ENCODE measurements at places on chromosomes 7 and 10.

- DNase-seq = no peak
These were observed 248.2 kb downstream of the TCERG1L start for GRCh38 chr10:131063311-131063710.

GRCh38 chr7:1087952-1088920, at the start of gene GPER1:
Gene GPER1, plus strand, starts transcription at chr7:1088113. Its CDS starts 3,616 bp downstream, at chr7:1091729.
- DNase-seq = no peak

GRCh38 chr10:45152726-45153125, 152.0 kb downstream of the ZNF22 start:
- no peak for DNase-seq

- no peak for DNase-seq
These were observed 366.0 kb upstream of the SHH start for GRCh38 chr7:156178214-156178613.

DNA sequence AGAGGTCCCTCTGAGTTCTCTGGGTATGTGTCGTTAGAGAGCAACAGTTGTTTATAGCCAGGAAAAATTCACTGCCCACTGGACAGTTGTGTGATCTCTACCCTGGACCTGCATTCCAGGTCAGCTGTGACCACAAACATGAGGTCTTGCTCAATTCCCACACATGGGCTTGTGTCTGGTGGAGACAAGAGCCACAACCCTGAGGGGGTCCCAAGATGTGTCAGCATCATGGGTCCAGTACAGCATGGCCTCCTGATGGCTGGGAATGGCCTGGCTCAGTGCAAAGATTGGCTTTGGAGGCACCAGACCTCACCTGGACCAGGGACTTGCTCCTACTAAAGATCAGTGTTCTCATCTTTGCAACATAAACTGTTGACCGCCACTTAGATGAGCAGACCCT, 751.6 kb downstream of the GRID1 start:
- DNase-seq = no peak

DNA sequence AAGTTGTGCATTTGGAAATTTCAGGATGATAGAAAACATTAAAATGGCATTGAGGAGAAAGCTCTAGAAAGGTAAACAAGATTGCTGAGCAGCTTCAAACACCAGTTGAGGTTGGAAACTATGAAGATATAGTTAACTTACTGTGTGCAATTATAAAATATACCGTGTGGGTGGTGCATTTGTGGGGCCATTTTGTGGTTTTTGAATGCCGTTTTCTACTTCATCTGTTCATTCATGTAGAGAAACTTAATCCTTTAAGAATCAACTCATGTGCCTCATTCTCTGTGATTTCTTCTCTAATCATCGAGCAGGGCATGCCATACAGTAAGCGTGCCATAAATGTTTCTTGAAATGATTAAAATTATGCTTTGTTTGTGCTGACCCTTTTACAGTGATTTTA, 232.8 kb upstream of the TEX47 start:
- no peak for DNase-seq

GRCh38 chr7:123633553-123633952, 22.1 kb upstream of the LMOD2 start:
- no peak for DNase-seq

- DNase-seq = no peak
These were observed 9.7 kb upstream of the ANKRD7 start for GRCh38 chr7:118214833-118215182.

- DNase-seq = no peak
These were observed 145.5 kb downstream of the FANK1 start for GRCh38 chr10:126041804-126042231.

- no peak for DNase-seq
These were observed 18.5 kb downstream of the DIP2C start for GRCh38 chr10:670990-671389.

- no peak for DNase-seq
These were observed 93.1 kb upstream of the NAMPT start for GRCh38 chr7:106377847-106378361.

DNA sequence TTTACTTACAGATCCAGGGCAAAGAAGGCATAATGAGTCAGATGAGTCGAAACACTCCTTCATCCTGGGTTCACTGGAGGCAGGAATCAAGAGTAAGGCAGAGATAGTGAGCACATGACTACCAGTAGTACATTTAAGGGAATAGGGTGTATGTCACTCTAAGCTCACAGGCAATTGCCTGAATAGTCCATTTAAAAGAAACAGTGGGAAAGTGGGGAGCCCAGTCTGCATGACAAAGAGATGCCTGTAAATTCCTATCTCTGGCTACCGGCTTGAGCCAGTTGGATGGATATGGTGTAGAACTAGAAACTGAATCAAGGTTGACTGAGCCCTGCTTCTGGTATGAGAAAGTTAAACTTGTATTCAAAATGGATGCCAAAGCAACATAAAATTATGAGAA, 861.5 kb upstream of the ZWINT start:
- DNase-seq = no peak

DNA sequence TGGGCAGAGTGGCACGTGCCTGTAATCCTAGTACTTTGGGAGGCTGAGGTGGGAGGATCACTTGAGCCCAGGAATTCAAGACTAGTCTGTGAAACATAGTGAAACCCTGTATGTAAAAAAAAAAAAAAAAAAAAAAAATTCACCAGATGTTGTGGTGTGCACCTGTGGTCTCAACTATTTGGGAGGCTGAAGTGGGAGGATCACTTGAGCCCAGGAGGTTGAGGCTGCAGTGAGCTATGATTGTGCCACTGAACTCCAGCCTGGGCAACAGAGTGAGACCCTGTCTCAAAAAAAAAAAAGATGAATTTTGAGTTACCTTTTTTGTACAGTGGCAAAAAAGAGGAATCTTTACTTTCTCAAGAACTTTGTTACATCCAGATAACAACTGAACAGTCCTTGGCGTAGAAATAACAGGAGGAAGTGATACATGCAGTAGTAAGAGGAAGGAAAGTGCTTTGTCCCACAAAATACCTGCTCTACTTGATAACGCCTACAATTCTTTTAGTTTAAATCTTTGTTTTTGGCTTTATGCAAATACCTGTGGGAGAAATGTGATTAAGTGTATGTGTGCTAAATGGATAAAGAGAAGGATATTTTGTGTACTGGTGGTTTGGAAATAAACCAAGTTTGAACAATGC, 29.3 kb downstream of the SPAG6 start:
- DNase-seq = no peak

GRCh38 chr7:132249256-132249971, 326.9 kb downstream of the PLXNA4 start:
- DNase-seq = no peak

- DNase-seq = no peak
These were observed 21.4 kb upstream of the ZNF273 start for GRCh38 chr7:64881461-64882287.

DNA sequence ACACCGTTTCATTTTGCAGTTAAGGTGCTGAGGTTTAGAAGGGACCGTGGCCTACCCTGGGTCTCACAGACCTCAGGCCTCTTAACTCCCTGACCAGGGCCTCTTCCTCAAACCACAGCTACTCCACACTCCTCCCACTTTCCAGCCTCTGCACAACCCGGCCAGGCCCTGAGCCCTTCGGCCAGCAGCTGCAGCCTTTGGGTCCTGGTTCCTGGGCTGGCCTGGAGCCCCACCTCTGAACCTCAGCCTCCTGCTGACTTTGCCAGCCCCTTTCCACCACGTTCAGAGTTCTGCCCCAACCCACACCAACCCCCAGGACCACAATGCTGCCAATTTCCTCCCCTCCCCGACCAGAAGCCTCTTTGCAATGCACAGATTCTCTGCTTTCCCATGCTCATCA, 84.1 kb downstream of the VOPP1 start:
- DNase-seq = no peak

DNA sequence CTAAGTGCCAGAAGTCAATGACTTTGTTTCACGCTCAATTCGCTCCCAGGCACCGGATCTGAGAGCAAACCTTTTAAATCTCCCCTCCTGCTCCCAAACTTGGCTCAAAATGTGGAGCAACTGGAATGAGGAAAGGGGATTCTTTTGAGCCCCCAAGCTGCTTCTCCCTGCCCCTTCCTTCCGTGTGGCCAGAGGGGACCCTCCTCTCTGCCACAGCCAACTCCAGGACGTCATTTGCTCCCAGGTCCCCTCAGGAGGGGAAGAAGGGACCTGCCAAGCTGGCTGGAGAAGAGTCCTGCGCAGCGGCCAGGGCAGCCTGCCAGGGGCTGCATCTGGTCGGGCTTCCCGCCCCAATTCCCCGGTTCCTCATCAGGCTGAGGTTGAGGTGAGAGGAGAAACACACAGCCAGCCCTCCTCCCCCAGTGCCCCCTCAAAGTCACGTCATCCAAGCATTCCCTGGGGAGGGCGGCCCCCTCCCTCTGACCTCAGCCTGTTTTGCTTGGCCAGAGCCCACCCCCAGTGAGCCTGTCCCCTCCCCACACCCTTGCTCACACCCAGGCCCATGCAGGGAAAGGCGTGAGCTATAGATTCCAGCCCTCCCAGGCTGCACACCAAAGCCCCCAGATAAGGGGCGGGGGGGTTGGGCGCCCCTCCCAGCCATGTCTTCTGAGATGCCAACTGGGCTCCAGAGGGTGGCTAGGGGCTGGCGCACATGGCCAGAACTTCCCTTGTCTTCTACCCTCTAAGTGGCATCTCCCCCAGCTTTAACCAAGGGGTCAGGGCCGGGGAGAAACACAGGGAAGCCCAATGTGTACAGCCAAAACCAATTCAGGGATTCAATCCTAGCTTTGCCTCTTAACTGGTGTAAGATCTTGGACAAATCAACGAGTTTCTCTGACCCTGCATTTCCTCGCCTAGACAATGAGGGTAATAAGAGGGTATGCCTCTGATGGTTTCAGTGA, 35.0 kb downstream of the SH3PXD2A start:
- DNase-seq = no peak

DNA sequence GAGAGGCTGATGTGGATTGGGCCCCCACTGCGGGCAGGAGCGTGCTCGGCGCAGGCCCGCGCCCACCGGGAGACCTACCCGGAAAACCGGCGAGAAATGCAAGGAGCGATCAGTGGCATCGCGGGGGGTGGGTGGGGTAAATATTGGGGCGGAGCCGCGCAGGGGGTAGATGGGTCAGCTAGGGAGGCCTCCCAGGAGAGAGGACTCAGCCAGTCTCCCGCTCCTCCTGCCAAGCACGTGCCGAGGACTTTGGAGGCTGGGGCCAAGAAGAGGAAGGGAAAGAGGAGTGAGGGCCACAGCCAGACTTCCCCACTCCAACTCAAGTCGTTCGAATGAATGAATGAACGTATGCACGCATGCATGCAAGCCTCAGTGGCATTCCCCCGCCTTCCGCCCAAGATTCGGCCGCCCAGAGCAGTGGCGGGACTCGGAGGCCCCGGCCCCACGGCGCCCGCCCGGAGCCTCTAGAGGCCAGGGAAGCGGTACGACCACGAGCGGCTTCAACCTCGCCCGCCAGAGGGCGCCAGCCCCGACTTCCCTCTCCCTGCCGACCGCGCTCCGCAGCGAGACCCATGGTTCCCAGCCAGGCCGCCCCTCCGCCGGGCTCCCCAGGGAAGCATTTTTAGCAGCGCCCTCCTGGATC, 3.6 kb downstream of the NPM3 start:
- DNase-seq = peak; percentile 18

GRCh38 chr10:128576943-128577670, 450.9 kb upstream of the MKI67 start:
- DNase-seq = no peak

All from NCI-H526 treated with DMSO at 0.1 percent for 48 hours (cell line).